Activated CD4-positive, alpha-beta T cell treated with anti-CD3 and anti-CD28 coated beads, Interleukin-2, amount 10 ng/mL, durations not matched to agents 24 days and 14 days (primary cell): ENCODE measurements at places on chromosomes 11 and 22.

- DNase-seq, result no peak
Observed at GRCh38 chr11:20310137-20310536, 53.4 kb upstream of the HTATIP2 start.

DNA sequence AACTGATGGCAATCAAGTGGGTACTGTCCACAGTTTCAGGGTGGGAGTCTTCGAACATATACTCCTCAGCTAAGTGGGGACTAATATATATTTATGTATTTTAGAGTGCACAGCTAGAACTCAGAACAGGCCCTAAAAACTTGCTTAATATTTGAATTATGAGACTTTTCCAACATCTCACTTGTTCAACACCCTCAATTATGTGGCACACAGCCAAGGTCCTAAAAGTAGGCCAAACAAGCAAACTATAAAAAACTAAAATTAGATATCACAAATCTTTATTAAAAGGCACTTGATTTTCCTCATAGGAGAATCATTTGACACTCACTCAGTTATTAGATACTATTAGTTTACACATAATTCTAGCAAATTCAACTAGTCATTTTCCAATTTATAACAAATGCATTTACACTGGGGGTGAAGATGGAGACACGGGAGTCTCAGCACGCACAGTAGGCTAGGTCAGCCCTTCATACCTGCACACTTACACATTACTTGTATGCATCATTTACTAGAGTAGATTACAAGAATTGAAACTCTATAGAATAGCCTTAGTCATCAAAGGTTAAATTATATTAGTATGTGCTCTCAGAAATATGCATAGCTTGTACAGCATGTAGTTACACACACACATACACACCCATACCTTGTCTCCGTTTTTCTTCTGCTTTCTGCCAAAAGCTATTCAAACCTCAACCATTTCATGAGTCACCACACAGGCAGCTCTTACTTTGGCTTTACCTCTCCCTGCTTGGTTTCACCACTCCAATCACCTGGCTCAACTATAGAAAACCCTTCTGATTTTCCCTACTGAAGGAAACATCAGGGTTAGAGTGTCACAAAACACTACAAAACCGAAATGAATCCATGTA, 171.5 kb downstream of the SBF2 start:
- no peak for DNase-seq

DNA sequence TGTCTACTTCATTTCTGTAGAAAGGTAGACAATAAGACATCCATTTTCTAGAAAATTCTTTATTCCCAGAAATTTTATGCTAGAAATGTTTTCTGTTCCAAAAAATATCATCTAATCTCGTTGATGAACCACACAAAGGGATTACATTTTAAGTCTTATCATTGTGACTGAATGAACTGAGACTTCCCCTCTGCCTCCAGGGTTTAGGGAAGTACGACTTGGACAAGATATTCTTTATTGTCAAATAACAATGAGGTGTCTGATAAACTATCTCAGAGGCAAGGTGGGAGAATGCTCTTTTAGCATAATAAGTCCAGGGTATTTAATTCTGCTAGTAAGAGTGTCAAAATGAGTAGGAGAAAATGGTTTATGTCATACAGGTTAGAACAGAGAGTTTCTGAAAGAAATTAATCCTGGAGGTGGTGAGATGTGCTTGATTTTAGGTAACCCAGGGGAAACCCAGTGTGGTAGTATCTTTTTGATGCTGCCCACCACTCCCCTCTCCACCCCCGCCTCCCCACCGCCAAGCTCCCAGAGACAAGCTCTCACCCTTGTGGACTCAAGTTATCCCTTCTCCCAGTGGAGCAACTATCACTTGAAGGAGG, 100.6 kb downstream of the CD44 start:
- DNase-seq, result no peak

- DNase-seq, result no peak
Observed at GRCh38 chr11:1469287-1469910, 17.2 kb downstream of the MOB2 start.

GRCh38 chr11:18566406-18566805, 22.1 kb downstream of the UEVLD start:
- no peak for DNase-seq

- DNase-seq, result no peak
Observed at GRCh38 chr11:46664612-46665011, 35.8 kb downstream of the ARHGAP1 start.
